Caco-2 (cell line): ENCODE measurements at places on chromosomes 1 and 21. TPM values are rescaled to one million over a fixed set of nuclear protein-coding genes. Genes with fewer than 3 reads are reported as not detected.

DNA sequence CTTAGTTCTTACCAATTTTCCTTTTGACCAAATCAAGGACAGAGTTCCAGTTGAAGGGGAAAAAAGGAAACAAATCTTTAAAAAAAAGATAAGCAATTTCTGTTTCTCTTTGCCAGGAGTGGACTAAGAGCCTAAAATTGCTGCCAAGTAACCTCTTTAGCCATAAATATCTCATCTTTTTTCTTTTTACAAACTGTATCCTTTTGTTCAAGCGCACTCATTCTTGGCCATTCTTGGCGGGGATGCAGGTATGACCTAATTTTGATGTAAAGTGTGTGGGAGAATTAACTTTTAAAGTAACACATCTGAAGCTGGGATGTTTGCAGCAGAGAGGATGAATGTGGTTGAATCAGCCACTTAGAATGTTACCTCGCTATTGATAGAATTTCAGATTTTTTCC lies 13.4 kb upstream of the KIF1B start:
- no peak for DNase-seq

DNA sequence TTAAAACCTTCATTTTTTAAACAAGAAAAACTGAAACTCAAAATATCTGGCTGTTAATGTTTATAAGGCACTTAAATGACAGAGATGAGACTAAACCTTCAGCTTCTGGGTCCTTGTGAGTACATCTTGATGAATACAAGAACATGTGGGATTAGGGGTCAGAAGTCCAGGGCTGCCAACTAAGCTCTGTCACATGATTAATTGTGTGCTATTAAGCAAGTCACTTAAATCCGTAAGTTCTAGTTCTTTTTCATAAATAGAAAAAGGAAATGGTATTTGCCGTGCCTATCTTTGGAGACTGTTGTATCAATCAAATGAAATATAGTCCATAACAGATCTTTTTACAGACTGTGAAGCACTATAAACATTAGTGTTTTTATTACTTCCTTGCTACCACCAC lies 43.2 kb upstream of the KCTD3 start:
- no peak for DNase-seq

DNA sequence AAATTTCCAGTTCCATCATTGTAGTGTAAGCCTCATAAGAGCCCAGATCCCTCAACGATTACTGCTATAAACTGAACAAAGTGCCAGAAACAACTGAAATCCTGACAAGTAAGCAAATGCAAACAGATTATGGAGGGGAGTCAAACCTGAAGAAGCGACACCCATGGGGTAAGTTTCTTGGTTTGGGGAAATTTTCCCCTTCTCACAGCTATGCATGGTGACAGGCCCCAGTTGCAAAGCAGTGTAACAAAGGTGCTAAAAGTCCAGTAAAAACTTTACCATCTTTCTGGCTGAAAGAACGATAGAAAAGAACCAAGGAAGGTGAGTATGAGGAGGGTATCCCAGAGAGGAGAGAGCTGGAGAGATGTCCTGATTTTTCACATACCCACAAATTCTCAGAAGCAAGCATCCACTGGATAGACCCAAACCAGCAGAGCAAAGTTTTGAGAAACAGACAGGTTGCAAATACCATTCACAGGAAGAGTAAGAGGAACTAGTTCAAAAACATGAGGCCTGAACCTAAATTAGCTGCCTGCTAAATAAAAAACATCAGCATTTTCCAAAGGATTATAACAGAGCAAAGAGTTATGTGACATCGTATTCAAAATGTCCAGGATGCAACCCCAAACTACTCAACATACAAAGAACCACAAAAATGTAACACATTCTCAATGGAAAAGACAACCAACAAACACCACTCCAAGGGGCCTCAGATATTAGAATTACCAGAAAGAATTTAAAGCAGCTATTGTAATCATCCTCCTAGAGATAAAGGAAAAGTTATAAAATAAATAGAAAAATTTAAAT lies 14.5 kb downstream of the SCYL3 start:
- no peak for DNase-seq

DNA sequence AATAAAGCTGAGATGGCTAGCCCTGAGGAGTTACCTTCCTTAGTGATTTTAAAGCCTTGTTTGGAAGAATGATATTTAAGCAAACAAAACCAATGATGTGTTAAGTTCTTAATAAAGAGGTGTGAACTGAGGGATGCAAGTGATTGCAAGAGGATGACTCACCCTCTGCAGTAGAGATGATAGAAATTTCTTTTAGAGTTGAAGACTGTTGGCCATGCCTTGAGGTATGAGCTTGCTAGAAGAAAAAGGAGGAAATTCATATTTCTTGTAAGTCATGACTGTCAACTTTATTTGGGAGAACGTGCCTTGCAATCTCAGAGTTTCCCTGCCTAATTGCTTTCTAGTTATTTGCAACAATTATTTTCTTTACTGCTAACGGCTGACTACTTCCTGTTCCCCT lies 94.7 kb downstream of the PLA2G4A start:
- DNase-seq = no peak

DNA sequence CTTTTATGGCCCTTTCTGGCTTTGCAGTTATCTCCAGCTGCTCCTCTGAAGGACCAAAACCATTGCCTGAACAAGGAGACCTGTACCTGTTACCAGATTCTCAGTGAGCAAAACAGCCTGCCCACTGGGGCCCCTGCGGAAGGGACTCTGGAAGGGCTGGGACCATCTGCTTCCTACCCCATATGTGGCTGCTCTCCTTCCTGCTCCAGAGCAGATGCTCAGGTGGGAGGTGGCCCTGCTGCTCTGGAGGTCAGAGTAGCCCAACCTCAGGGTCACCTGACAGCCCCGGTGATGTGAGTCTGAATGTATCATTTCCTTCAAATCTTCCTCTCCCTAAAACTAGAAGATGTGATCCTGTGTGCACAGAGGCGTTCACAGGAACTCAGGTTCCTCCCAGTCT lies 33.6 kb downstream of the PRDM16 start:
- DNase-seq = no peak

DNA sequence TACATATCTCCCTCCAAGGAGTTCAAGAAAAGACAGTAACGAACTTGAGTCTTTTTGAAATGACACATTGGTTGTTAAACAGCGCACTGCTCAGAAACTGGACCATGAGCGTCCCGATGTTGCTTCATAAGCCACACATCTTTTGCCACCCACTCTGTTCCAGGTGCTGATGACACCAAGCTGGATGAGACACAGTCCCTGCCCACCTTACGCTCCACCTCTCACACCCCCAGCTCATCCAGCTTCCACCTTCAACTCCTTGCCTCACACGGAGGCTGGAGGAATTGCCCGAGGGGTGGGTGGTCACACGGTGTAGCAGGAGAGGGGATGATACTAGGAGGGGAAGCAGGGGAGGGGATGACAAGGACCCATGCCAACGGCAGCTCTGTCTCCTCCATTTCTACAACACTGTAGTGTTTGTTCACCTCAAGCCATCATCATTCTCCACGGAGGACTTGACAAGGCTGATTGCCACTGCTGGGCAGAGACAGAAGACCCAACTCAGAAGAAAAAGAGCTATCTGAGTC lies 148.5 kb upstream of the TNR start:
- no peak for DNase-seq

DNA sequence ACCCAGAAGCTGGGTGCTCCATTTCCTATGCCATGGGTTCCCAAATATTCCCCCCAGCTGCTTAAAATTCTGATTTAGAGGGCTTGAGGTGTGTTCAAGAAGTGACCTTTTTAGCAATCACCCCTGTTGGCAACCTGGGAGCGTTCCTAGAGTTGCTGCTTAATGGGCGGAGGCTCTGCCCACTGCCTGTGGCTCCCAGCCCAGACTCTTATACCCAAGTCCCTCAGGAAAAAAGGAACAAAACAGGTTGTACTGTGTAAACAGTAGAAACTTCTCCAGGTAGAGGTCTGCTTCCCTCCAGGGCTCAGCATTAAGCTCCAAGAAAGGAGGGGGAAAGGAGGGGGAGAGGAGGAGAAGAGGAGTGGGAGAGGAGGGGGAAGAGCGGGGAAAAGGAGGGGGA lies 14.6 kb upstream of the TENT5C start:
- no peak for DNase-seq

DNA sequence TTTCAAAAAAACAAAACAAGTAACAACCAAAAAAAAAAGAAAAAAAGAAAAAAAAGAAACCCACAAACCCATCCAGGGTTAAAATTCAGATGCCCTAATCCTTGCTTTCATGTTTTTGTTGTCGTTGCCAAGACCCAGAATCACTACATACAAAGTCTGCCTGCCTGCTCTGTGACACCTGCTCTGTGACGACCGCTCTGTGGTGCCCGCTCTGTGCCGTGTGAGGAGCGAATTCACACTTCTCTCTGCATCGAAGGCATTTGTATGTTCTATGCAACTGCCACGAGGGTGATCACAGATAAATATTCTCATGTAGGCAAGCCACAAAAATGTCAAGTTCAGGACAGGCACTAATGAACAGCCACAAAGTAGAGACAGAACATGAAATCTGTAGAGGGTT lies 178.6 kb downstream of the SLC45A1 start:
- no peak for DNase-seq

- no peak for DNase-seq
These were observed 226.4 kb downstream of the S1PR1 start for GRCh38 chr1:101463195-101463594.

DNA sequence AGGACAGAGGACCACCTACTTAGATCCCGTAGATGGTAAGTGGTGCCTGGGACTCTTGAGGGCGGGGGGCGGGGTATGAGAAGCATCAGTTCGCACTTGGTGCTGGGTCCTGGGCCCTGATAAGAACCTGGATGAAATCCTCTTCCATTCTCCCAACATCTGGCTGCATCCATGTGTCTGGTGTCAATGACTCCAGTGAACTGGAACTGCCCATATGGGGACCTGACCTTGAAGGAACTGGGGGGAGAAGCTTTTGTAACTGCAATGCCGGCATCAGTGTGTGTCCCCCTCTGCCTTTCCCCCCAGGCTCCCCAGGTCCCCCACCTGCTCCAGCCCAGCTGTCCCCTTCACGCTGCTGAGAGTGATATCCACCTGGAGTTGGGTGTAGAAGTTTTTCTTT lies 49.7 kb upstream of the EPB41 start:
- no peak for DNase-seq

- DNase-seq = peak; percentile 49
These were observed 867 bp downstream of the PTGFRN start for GRCh38 chr1:116910379-116911187.

DNA sequence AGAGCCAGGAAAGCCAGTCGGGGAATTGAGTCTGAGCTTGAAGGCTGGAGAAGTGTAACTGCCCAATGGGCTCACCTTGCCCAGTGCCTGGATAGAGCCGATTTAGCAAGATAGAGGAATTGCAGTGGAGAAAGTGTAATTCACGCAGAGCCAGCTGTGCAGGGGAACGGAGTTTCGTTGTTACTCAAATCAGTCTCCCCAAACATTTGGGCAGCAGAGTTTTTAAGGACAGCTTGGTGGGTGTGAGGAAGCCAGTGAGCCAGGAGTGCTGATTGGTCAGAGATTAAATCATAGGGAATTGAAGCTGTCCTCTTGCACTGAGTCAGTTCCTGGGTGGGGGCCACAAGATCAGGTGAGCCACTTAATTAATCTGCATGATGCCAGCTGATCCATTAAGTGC lies 28.4 kb upstream of the NLRP3 start:
- DNase-seq = no peak

- no peak for DNase-seq
These were observed 48.3 kb downstream of the CD46 start for GRCh38 chr1:207799989-207800648.

DNA sequence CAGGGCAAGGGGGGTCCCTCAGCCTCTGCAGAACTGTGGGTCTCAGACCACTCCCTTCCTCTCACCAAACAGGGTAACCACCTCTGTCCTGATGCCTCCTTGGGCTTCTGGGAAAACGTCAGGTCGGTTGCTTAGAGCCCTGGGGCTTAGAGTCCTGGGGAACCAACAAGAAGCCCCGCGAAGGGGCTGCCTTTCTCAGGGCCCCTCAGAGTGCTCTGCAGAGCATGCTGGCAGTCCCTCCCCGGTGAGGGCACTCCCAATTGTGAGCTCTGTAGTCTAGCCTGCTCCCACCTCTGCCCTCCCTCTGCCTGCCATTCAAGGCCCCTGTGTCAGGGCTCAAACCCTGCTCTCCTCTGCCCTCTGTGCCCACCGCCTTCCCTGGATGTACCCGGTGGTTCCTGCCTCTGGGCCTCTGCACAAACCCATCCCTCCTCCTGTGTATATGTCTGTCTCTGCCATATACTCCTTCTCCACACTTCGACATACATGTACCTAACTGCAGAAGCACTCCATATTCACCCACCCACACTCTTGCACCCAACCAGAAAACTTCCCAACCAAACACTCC lies 92.3 kb downstream of the DMRTB1 start:
- no peak for DNase-seq

DNA sequence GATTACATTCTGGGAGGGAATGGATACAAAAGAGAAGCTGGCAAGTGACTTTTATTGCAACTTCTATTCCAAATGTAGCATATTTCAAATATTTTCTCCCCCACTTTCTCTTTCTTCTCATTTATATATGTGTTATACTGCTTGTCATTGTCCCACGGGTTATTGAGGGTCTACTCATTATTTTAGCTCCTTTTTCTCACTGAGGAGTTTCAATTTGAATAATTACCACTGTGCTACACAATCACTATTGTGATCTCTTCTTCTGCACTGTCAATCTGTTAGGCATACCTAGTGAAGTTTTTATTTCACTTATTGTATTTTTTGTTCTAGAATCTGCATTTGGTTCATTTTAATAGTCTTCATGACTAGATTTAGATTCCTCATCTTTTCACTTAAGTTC lies 339.7 kb downstream of the PTPRC start:
- DNase-seq = no peak

DNA sequence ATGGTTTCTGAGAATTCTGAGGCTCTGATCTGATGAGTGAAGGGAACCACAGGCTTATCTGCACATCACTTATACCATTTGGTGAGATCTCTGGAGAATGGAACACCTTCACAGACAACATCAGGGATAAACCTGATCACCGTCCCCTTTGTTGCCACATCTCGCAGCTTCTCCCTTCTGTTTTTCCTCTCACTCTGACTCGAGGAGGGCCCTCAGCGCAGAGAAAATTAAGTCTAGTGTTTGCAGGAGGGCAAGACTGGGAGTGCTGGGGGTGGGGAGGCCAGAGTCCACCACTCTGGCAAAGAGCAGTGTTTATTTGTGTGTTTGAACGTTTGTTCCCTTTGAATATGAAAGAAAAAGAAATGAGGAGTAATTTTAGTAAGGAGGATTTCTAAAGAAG lies 29.0 kb upstream of the BATF3 start:
- no peak for DNase-seq

DNA sequence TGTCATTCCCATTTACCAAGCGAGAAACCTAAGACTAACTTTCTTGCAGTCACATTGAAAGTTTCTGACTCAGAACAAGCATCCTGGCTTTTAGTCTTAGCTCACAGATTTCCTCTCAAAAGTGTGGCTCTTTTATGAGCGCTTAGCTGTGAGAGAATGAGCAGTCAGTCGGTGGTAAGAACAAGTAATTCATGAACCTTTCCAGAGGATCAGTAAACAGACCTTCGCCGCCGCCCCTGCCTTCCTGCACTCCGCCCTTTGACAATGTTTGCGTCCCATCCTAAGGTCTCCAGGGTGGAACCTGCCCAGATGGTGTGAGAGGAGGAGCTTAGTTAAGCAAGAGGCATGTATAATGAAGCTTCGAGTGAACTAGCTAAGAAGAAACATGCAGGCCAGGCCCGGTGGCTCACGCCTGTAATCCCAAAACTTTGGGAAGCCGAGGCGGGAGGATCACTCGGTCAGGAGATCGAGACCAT lies 142.4 kb downstream of the GLUL start:
- peak; percentile 80 for DNase-seq

Gene CHIA
- total RNA-seq = not detected in 2 replicates

Gene NR1I3
- total RNA-seq = not detected in 2 replicates

Gene SLC26A9
- total RNA-seq = 0.30 TPM in 1 of 2 replicates, not detected in the other

Gene ST6GALNAC5
- 0.09 and 0.14 TPM in 2 replicates for total RNA-seq

Gene SPATA6
- total RNA-seq = 1.8 and 2.6 TPM in 2 replicates

Gene C1QA
- total RNA-seq = not detected in 2 replicates

Gene SERTAD4
- total RNA-seq = 2.8 and 3.6 TPM in 2 replicates

Gene SPRR1B
- not detected in 2 replicates for total RNA-seq
